ENCODE measurements at places on chromosomes 16 and 17.

- no peak for DNase-seq
Measured at GRCh38 chr17:28196636-28197035, 122.4 kb upstream of the TMEM97 start.

DNA sequence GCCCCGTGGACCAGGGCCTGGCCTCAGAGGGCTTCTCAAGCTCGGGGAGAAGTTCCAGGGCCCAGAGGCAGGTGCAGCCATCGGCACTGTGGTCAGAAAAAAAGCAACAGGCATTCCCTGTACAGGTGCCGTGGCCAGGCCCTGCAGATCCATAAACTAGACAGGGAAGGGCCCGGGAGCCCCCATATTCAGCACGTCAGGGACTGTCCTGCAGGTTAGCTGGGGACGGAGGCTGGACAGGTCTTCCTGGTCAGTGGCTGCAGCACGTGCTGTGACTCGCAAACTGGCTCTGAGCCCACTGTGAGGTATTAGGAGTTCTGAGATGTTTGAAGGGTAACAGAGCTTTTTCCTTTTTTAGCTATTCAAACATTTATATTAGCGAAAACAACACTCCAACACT lies 15.0 kb upstream of the C16orf95 start:
- no peak for DNase-seq

GRCh38 chr16:63980763-63981162 lies 1141.1 kb downstream of the CDH11 start:
- DNase-seq, result no peak

- DNase-seq, result no peak
Measured at GRCh38 chr16:69711115-69711740, 15.1 kb downstream of the NQO1 start.

GRCh38 chr16:56988161-56988947 lies 1.0 kb upstream of the NLRC5 start:
- no peak for DNase-seq

- no peak for DNase-seq
Measured at GRCh38 chr17:28407130-28407973, 1.3 kb upstream of the SLC46A1 start.

- DNase-seq, result no peak
Measured at GRCh38 chr17:39410279-39410678, 8.9 kb upstream of the FBXL20 start.

GRCh38 chr17:19546289-19547065 lies 12.8 kb downstream of the SLC47A1 start:
- no peak for DNase-seq

GRCh38 chr17:32124985-32125847 lies 17.1 kb upstream of the RHOT1 start:
- no peak for DNase-seq

DNA sequence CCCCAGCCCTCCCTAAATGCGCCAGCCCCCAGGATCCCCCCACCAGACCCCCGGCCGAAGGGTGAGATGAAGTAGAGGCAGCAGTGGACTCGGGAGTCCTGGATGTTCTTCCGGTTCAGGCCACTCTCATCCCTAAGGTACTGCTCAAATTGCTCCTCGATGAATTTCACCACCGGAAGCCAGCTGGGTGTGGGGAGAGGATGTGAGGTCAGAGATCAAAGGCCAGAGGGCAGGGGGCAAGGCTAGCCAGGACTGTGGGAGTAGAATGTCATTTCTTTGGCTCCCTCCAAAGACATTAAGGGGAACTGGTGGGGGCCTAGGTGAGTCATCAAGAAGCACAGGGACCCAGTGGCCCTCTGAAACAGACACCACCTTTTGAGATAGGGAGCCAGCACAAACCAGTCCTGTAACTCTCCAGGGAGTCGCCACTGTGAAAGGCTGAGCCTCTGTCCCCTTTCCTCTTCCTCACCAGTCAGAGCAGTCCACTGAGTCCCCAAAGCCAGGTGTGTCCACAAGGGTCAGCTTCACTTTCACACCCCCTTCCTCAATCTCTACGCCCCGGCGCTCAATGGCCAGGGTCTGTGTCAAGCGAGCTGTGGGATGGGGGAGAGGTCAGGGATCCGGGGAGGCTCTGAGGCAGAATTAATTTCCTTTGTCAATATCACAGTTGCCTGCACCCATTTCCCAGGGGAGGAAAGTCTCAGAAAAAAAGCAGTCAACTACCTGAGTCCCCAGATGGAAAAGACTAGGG lies 895 bp downstream of the SEPTIN1 start:
- DNase-seq, result no peak

DNA sequence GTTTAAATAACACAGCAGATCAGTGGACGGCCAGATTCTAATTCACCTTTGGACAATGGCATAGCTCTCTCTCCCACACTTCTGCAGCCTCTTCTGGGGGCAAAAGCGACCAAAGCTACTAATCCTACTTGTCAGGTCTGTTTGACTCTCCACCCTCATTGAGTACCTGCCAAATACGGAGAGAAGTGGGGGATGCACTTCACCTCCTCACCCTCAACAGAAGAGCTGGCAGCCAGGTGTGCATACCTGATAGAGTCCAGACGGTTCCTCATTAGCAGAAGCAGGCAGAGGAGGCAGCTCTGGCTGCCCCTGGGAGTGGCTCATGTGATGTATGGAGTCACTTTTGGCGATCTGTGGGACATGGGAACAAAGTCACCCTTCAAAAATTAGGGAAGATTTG lies 4.9 kb downstream of the DNAH3 start:
- DNase-seq, result no peak

GRCh38 chr16:89300311-89300975 lies 82.9 kb downstream of the ZNF778 start:
- DNase-seq, result no peak

- no peak for DNase-seq
Measured at GRCh38 chr16:3256866-3257465, 533 bp upstream of the MEFV start.

DNA sequence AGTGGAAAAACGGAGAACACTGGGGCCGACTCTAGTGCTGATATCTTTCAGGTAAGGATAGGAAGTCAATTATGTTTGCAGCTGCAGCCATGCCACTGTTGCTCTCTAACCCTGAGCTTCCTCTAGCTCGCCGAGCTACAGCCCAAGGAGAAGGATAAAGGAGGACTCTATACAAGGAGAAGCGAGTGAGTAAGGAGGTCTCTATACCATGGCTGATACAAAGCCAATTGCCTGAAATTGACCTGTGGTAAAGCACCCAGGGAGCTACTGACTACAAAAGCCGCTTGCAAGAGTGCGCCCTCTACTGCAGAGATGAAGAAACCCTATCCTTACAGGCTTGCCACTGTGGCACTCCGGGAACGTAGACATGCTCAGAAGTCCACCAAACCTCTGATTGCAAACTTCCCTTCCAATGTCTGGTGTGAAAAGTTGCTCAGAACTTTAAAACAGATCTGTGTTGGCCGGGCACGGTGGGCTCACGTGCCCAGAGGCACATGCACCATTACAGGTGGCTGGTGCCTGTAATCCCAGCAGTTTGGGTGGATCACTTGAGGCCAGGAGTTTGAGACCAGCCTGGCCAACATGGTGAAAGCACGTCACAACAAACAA lies 10.8 kb upstream of the SLC46A1 start:
- DNase-seq, result peak; percentile 6

- DNase-seq, result no peak
Measured at GRCh38 chr16:67036323-67036741, 7.4 kb downstream of the CBFB start.

DNA sequence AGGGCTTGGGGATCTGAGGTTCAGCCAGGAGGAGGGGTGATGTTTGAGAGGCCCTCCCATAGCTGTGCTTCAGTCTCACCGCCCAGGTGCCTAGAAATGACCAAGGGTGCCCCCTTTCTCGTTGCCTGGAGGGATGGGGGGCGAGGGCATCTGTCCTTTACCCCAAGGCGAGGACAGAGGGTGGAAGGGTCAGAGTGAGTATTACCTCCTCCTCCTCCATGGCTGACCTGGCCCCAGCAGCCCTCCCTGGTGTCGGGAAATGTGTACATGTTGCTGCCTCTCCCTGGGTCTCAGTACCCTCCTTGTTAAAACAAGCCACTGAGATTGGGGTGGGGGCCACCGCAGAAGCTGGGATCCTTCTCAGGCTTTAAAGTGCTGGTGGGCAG lies 2.4 kb downstream of the NECAB2 start:
- DNase-seq, result no peak

GRCh38 chr16:85262558-85263238 lies 150.4 kb upstream of the CIBAR2 start:
- DNase-seq, result no peak

DNA sequence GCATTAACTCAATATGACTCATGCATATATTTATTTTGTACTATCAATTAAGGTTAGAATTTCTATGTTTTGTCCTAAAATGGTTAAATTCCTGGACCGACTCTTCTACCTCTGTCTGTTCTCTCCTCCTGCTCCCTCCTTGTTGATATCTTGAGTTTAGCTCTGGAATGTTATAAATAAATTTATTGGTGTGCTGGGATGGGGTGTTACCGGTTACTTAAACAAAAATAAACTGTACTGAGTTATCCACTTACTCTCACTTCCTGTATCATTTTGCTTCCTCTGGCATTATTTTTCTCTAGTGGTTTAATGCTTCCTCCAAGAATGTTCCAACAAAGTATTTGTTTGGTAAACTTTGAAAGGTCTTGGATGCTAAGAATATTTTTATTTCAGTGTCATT lies 120.1 kb downstream of the ABCA8 start:
- no peak for DNase-seq

GRCh38 chr17:924711-925475 lies 54.7 kb downstream of the NXN start:
- DNase-seq, result no peak

- no peak for DNase-seq
Measured at GRCh38 chr17:77160091-77160874, 19.5 kb downstream of the SEC14L1 start.

DNA sequence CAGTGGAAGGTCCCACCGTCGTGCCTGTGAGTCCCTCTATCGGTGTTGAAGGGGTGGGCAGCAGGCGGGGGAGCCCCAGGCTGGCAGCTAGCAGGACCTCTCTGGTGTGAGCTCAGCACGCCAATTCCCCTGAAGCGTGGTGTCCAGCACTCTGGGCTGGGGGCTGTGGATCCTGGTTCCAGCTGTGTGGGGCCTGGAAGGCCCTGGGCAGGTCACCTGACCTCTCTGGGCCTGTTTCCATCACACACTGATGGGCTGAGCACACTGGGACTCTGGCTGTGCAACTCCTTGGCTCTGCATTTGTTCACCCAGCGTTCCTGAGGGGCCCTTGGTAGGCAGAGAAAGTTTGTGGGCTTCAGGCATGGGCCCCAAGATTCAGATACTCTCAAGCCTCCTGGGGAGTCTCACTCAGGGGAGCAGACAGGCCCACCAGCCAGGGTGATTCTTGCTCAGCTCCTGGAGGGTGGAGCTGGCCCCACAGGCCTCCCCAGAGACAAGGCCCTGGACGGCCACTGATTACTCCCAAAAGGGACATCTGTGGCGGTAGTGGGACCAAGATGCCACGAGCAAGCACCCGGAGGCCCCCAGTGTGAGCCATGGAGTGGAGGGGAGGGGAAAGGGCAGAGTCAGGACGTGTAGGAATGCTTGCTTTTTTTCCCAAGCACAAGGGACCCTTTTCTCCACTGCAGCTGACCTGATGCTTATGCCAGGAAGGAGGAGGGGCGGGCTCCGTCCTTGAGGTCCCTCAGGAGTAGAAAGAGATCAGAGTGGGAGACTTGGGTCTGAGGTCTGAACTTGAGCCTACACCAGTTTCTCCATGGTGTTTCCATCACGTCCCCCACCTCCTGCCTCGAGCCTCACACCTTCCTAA lies 8.5 kb downstream of the SCGB1C2 start:
- no peak for DNase-seq

DNA sequence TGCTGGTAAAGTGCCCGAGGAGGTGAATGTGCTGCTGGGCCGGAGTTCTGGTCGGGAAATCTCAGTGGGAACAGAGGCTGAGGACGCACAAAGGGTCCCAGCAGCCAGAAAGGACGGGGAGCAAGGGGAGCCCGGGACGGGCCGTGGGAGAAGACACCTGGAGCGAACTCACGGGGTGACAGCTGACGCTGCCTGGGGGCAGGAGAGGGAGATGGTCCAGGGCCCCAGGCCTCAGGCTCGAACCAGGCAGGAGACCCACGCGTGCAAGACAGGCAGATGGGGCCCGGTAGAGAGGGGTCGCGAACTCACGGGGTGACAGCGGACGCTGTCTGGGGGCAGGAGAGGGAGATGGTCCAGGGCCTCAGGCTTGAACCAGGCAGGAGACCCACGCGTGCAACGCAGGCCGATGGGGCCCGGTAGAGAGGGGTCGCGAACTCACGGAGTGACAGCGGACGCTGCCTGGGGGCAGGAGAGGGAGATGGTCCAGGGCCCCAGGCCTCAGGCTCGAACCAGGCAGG lies 72.9 kb downstream of the METRNL start:
- DNase-seq, result no peak

GRCh38 chr17:35345926-35346771 lies 27.3 kb downstream of the SLFN11 start:
- DNase-seq, result peak; percentile 17

DNA sequence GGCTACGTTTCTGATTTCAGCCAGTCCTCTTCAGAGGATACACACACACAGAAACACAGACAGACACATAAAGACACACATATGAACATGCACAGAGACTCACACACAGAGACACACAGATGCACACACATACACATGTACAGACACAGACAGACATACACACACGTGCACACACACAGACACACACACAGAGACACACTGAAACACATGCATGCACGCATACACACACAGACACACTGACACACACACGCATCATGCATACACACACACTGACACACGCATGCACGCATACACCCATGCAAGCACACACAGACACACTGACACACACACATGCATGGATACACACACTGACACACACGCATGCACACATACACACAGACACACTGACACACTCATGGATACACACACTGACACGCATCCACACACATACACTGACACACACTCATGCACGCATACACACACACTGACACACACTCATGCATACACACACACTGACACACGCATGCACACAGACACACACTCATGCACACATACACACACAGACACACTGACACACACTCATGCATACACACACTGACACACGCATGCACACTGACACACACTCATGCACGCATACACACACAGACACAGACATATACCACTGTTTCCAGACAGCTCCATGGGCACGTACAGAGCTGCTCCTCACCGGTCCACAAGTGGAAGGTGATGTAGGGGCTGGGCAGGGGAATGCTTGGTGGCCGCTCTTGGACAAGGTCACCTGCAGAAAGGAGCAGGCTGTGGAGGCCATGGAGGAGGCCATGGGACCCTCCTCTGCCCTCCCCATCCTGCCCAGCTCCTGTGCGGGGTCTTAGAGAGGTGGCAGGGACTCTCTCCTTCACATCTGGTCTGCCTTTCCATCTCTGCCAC lies 30.1 kb upstream of the MFSD6L start:
- no peak for DNase-seq

- no peak for DNase-seq
Measured at GRCh38 chr16:75024182-75024581, 25.4 kb downstream of the ZNRF1 start.

DNA sequence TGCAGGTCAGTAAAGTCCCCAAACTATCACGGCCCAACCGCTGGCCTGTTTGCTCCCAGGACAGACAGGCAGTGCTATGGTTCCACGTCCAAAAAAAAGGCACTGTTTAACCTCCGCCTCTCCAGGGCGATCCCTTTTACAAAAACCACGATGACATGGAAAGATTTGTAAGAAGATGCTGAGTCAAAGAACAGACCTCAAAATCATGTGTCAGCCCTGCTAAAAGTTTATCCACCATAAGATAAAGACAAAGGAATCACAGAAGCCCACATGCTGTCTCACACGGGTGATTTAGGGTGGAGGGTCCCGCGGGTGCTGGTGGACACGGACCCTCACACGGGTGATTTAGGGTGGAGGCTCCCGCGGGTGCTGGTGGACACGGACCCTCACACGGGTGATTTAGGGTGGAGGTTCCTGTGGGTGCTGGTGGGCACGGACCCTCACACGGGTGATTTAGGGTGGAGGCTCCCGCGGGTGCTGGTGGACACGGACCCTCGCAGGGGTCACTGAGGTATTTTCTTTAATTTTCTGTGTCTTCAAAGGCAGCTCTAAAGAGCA lies 117.2 kb upstream of the METRNL start:
- no peak for DNase-seq
